Fibroblast of lung (primary cell): ENCODE measurements at places on chromosomes 16 and 17. TPM values are rescaled to one million over a fixed set of nuclear protein-coding genes. Genes with fewer than 3 reads are reported as not detected.

Gene ZNF778
- total RNA-seq: 7.4 and 9.4 TPM in 2 replicates

Gene TPSB2
- total RNA-seq: not detected in 2 replicates

Gene SLC12A4
- 60.4 and 120 TPM in 2 replicates for total RNA-seq

Gene SPHK1
- total RNA-seq: 5.0 and 22.3 TPM in 2 replicates

Gene AOC2
- 0.26 and 0.33 TPM in 2 replicates for total RNA-seq

Gene SHCBP1
- total RNA-seq: 1.3 and 7.3 TPM in 2 replicates

Gene TBC1D26
- 0.17 TPM in 1 of 2 replicates, not detected in the other for total RNA-seq

Gene CRHR1
- not detected in 2 replicates for total RNA-seq

Gene PROCA1
- total RNA-seq: 2.3 and 2.6 TPM in 2 replicates
